CMK (cell line): ENCODE measurements at places on chromosomes 6 and 20.

GRCh38 chr6:75818098-75818855 lies 69.2 kb downstream of the MYO6 start:
- no peak for DNase-seq

DNA sequence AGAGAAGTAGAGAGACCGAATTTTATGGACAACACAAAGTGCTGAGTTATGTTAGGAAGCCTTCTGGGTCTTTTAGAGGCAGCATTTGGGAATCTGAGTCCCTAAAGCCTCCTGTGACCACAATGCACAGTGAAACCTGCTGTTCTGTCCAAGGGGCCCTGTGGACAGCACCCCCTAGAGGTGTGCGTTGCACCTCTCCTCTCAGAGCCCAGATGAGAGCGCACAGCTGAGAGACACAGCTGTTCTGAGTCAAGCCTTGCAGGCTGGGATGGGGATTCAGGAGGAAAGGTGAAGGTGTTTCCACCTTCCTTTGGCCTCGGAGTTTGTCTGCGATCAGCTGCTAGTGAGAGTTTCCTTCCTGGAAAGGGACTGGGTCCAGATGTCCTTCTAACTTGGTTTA lies 13.0 kb downstream of the PCK1 start:
- DNase-seq: no peak

DNA sequence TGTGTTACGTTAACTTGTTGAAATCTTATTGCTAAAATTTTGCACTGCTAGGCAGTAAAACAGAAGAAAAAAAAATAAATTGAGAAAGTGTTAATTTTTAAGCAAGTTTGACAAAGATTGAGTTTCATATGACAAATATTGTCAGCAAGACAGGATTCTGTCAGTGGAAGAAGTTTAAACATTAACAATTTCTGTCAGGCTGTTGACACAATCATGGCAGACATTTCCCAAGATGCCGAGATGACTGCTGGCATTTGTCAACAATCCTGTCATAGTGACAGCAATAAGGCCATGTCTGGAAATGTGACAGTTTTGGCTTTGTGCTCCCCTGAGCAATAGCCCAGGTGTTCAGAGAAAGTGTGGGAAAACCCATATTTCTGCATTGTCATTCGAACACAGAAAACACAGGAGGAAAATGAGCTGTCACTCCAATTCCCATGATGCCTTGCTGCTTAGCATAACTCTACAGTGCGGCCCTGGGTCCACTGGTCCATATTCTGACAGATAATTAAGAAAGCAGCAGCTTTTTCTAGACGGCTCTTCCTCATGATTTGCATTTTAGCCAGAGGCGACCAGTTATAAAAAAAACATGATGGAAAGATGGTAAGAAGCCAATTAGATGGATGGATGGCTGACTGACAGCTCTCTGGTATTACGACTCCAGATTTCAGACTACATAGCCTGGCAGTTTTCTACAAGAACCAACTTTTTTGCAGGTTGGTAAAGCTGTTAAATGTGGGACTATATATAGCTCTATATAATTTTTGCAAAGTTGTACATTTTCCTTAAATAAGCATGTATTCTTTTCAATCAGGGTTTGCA lies 43.6 kb upstream of the DEFB112 start:
- DNase-seq: no peak

GRCh38 chr20:61976644-61977418 lies 88.8 kb downstream of the TAF4 start:
- DNase-seq: no peak

DNA sequence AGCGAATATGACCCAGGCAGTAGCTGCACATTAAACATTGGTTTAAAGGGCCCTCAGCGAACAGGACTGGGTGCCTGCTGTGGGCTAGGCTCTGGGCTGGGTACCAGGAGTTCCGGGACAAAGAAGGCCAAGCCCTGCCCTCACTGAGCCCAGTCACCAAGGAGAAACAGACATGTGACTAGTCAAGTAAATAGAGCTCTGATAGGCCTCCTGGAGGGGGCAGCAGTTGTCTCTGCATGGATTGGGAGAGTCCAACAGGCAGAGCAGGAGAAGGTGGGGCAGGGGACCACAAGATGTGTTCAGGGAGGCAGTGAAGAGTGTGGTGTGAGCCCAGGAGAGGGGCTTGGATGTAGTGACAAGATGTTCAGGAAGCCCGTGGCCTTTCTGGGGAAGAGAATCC lies 3.1 kb downstream of the HM13 start:
- DNase-seq: no peak

DNA sequence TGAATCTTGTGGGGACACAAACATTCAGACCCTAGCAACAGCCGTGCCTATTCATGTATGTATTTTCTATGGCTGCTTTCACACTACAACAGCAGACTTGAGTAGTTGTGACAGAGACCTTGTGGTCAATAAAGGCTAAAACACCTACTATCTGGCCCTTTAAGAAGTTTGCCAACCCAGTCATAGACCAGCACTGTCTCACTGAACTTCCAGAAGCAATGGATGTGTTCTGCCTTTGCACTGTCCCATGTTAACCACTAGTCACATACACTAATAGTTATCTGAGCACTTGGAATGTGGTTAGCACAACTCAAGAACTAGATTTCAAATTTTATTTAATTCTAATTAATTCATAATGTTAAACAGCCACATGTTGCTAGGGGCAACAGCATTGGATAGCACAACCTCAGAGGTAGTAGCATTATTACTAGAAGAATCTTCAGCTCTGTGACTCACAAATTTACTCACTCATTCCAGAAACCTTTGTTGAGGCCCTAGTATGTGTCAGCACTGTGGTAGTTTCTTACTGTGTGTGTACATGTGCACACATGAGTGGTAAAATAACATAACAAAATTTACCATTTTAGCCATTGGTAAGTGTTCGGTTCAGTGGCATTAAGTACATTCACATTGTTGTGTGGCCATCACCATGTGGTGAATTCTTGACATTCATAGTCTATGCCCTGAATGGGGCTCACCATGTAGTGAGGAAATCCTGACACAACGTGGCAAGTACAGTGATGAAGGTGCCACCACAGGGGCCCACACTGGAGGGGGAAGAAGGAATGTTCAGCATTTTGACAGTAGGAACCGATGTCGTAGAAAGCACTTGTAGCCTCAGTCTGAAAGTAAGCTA lies 107.3 kb downstream of the CEP57L1 start:
- DNase-seq: no peak

DNA sequence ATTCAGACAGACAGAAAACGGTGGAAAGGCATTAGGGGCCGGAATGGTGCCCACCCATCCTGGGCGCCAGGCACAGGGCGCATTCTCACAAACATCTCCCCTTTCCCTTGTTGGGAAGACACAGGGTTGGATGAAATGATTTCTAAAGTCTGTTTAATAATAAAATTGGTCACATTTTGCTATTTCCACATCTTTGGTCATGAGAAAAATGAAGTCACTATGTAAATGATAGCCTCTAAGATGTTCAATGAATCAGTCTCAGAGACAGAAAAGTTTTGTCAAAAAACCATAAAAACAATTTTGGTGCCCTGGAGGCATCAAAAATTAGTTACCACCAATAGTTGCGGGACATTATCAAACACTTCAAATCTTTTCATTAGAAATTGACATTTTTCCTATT lies 40.7 kb downstream of the PRR18 start:
- no peak for DNase-seq

GRCh38 chr6:10408457-10408856 lies 6.4 kb downstream of the TFAP2A start:
- DNase-seq: no peak

DNA sequence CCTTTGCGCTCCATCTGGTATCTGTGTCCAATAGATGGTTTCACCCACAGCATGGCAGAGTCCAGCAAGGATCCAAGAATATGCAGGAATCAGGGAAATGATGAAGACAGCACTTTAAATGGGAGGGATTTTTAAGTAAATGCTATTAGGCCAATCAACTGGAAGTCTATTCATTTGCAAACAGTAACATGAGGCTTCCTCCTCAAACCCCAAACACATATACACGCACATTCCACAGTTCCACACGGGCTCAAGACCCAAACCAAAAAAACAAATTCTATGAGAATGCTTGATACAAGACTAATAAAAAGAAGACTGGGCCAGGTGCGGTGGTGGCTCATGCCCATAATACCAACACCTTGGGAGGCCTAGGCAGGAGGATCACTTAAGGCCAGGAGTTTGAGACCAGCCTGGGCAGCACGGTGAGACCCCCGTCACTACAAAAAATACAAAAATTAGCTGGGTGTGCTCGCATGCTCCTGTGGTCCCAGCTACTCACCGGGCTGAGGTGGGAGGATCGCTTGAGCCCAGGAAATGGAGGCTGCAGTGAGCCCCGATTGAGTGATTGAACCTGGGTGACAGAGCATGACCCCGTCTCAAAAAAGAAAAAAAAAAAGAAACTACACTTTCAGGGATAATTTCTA lies 21.9 kb upstream of the TFAP2C start:
- DNase-seq: no peak

DNA sequence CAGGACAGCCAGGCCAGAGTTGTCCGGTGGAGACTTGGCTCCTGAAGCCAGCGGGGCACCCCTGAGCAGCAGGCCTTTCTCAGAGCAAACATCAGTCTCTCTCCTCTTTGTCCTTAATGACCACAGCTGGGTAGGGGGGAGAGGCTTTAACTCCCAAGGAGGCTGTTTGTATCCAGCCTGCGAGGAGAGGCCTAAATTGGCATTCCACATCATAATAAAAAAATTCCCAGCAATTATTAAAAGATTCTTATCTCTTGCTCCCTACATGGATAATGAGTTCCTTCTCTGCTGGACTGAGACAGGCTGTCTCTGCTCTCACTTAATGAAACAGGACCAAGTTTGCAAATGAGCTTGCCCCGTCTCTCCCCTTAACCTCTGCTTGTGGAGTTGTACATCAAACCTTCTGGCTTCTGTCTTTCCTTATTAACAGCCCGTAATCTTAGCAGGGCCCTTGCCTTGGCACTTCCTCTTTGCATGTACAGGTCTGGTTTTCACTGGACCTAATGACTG lies 838.2 kb downstream of the MAFB start:
- no peak for DNase-seq

GRCh38 chr6:128156321-128157111 lies 255.7 kb upstream of the THEMIS start:
- DNase-seq: peak; percentile 9

- DNase-seq: no peak
Measured at GRCh38 chr6:17240803-17241500, 40.2 kb upstream of the RBM24 start.

- DNase-seq: no peak
Measured at GRCh38 chr20:40049854-40050253, 639.2 kb downstream of the MAFB start.

DNA sequence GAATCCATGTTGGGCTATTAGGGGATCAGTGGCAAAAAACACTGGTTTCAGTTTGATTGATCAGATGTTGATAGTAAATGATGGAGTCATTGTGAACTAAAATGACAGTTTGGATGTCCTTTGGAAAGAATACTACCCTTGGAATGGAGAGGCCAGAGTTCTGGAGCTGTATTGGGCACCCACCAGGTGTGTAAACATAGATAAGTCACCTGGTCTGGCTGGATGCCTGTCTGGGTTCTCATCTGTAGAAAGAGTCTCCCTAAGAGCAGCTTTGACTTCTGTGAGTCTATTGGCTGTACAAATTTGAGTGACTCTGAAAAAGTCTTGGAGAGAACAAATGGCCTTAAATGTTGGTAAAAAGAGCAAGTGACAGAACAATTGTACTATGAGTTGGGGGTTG lies 115.0 kb downstream of the SCP2D1 start:
- DNase-seq: no peak

GRCh38 chr6:73134588-73134987 lies 90.7 kb downstream of the KHDC1L start:
- no peak for DNase-seq

GRCh38 chr6:49151957-49152356 lies 311.1 kb downstream of the MMUT start:
- no peak for DNase-seq

DNA sequence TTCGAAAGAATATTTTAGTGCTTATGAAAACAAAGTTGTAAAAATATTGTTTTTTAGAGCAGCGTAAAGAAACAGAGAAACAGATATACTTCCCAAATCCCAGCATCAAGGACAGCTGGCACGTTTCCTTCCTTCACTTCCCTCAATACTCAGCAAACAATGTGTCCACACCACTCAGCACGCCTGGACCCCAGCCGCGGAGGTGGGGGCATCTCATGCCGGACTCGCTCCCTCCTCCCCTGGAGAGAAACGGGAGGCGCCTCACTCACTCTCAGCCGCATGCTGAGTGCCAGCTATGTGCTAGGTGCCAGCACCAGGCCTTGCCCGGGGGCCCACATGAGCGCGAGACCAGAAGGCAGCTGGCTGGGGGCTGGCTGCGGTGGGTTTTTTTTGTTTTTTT lies 34.7 kb downstream of the SLC2A4RG start:
- no peak for DNase-seq

DNA sequence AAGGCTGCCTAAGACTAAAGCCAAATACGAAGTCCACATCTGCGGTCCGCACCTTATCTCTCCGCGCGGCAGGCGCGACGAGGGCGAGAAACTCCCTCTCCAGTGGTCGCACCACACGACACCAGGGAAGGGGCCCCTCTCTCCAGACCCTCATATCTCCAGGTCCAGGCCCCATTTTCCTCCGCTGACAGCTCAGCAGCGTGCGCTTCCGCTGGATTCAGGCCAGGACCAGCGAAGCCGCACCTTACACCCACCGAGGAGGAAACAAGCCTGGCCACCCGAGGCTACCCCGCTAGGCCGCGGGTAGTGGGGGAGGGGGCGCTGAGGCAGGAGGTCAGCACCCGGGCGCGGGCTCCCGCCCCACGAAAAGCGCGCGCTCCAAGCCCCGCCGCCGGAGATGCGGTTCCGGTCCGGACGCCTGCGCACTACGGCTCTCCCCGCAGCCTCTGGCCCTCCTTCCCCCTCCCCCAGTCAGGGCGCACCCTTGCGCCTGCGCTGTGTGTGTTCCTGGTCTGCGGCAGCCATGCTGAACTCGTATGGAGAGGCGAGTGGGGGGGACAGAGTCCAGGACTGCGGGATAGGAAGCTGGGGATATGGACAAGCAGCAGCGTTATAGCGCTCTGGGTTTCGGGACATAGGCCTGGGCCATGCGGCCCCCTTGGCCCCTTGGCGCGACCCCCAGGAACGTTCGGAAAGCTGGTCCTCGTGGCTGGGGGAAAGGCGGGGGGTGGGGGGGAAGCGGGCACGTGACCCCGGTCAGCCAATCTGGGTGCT lies at the start of gene BRD2:
TSS of gene BRD2 (plus strand) at position 502 of the 774 bp plus-strand sequence. CDS start 4,305 bp downstream, outside the sequence.
- DNase-seq: peak; percentile 96

- DNase-seq: no peak
Measured at GRCh38 chr20:10369723-10370090, 64.3 kb downstream of the MKKS start.

GRCh38 chr6:156575361-156575760 lies 201.8 kb upstream of the ARID1B start:
- DNase-seq: no peak

- DNase-seq: no peak
Measured at GRCh38 chr20:48722737-48723191, 105.0 kb downstream of the PREX1 start.

- no peak for DNase-seq
Measured at GRCh38 chr6:101069191-101069795, 188.2 kb upstream of the ASCC3 start.

DNA sequence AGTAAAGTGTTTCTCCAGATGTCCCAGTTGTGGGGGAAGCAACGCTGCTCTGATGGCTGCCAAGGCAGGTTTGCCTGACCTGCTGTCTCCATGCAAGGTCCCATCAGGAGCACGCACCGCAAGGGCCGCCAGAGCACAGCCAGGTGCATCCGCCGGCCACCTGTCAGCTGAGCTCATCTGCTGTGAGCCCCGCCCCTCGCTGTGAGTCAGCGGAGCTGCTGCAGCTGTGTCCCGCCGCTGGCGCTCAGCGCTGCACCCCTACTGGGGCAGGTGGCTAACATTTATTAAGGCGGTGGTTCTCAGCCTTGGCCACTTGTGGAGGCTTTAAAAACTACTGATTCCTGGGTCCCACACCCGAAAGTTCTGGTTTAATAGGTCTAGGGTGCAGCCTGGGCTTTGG lies 225.7 kb downstream of the UST start:
- no peak for DNase-seq

- no peak for DNase-seq
Measured at GRCh38 chr6:15536198-15536955, 126.5 kb downstream of the DTNBP1 start.
